ENCODE measurements at places on chromosomes 12 and 14.

DNA sequence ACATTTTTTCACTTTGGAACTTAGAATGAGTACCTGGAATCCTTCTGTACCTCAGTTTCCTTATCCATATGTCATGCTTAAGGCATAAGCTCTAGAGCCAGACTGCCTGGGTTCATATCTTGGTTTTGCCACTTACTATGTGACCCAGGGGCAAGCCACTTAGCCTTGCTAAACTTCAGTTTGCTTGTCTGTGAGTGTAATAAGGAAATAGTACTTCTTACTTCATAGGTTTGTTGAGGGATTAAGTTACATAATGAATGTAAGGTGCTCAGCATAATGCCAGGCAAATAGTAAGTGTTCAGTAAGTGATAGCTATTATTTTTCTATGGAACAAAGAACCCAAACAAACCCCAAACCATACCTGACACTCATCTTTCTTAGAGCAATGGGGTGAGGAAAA lies 225.1 kb downstream of the BCAT1 start:
- H3K36me3 ChIP-seq: no peaks in the 10 kb centered on the region
- H3K4me1 ChIP-seq: no peaks in the 10 kb centered on the region
- no peaks in the 10 kb centered on the region for H3K27me3 ChIP-seq

DNA sequence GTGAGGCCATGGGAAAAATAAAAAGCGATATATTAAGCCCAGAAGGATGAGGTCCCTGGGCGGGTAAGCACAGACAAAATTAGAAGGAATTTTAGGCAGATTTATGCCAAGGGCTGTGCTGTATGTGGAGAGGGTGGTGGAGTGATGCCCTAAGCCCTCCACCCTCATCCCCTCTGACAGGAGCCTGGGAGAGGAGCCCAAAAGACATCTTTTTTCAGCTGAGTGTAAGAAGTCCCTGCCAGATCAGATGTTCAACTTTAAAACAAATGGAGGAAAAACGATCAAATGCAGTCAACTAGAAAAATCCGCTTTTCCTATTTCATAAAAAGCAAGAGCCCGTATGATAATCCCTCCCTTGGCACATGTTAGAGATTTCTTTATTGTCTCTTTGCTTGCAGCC lies 47.7 kb upstream of the NRXN3 start:
- H3K27me3 ChIP-seq: no peaks in the 10 kb centered on the region
- no peak overlapping the region for H3K4me3 ChIP-seq
- H3K27ac ChIP-seq: no peak overlapping the region
- DNase-seq: no peak

DNA sequence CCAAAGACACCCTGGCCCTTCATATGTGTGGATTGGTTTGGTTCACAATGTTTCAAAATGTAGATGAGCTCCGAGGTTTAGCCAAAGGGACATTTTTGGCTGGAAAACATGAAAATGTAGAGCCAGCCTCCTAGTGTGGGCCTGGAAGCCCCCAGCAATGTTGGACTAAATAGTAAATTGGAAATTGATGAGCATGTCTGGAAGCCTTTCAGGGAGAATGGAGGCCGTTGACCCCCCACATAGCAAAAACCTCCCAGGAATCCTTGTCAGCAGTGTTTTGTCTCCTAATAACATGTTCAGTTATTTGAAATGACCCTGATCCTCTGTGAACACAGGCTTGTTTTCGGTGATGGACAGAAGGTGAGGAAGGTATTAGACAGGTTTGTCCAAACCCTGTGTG lies 65.1 kb upstream of the TBX3 start:
- DNase-seq: no peak
- no peaks in the 10 kb centered on the region for H3K4me1 ChIP-seq
- H3K4me3 ChIP-seq: no peak overlapping the region

GRCh38 chr14:20989787-20990600 lies at the start of gene METTL17:
TSS of gene METTL17 (plus strand) at chr14:20989980. CDS start at chr14:20990003, 23 bp downstream.
- peaks cover 36% of the 10 kb centered on the region for H3K36me3 ChIP-seq
- no peaks in the 10 kb centered on the region for H3K27me3 ChIP-seq
- H3K27ac ChIP-seq: peak within 1 kb of the TSS; percentile 88
- H3K4me3 ChIP-seq: peak within 1 kb of the TSS; percentile 97

- no peaks in the 10 kb centered on the region for H3K27me3 ChIP-seq
- DNase-seq: no peak
- no peaks in the 10 kb centered on the region for H3K36me3 ChIP-seq
- peaks cover 44% of the 10 kb centered on the region for H3K4me1 ChIP-seq
Measured at GRCh38 chr14:49975799-49976198, 82.9 kb downstream of the ARF6 start.

DNA sequence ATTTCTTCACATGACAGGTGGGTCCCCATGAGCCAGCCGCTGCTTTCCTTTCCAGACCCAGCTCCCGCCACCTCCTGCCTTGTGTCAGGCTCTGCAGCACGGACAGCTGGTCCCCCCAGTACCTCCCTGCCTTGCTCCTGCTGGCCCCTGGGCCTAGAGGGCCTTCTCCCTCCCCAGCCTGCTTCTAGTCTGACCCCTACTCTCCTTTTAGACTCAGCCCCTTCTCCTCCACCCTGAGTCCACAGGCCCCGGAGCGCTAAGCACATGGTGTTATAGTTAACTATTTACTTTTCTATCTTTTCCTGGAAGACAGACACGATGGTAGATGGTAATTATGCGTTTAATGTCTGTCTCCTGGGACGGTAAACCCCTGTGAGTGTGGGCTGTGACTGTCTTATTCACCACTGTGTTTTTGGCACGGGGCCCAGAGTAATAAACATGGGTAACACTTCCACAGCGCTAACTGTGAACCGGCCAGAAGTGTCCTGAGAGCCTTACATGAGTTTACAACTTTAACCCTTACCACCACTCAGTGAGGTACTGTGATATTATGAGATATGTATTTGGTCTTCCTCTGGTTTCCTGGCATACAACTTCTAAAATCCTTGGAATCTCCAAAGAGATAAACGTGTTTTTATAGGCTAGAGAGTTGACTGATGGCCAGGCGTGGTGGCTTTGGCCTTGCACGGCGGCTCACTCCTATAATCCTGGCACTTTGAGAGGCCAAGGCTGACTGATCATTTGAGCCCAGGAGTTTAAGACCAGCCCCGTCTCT lies 41.2 kb downstream of the DGLUCY start:
- no peak for DNase-seq
- peaks cover 9% of the 10 kb centered on the region for H3K36me3 ChIP-seq
- no peak overlapping the region for H3K4me3 ChIP-seq
- H3K4me1 ChIP-seq: no peaks in the 10 kb centered on the region

Measured in ascending aorta (tissue), 2 donors.